ENCODE measurements at places on chromosomes 1 and 21.

DNA sequence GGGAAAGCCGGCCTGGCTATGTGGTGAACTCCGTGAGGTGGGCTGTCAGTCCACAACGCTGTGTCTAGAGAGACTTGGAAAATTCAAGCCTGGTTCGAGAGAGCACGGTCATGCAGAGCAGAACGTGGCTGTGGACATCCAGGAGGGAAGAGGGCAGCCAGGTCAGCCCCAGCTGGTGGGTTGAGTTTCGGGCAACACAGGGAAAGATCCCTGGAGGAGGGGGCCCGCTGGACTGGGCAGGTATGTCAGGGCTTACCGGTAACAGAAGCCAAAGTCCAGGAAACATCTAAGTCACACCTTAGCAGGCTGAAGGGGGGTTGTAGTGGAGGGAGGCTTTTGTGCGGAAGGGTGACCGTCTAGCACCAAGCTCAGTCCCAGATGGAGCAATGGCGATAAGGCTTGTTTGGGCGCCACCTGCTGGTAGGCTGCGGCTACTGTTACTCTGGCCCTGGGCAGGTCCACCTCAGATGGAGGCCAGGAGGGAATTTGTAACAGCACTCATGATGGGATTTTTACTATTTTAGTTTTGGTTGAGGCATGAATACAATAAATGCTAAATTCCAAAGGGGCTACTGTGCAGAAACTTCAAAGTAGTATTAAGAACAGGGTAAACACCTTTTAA lies 143.3 kb upstream of the ZNF644 start:
- peak; percentile 72 for DNase-seq

DNA sequence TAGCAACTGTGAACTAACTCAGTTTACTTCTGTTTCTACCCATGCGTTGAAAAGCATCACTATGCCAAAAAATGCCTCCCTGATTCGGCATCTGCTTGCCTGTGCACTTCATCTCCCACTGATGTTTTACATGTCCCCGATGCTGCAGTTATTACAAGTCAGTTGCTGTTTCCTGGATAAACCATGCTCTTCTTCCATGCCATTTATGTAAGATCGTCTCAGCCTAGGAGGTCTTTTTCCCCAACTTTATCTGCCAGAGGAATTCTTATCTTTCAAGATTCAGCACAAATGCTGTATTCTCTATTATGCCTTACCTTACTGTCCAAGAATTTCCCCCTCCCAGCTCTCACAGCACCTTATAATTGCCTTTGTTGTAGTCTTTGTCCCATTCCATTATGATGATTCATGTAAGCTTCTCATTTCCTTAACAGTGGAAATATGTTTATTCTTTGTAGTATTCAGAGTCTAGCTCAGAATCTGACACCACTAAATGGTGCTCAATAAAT lies 30.0 kb downstream of the PRKACB start:
- no peak for DNase-seq

DNA sequence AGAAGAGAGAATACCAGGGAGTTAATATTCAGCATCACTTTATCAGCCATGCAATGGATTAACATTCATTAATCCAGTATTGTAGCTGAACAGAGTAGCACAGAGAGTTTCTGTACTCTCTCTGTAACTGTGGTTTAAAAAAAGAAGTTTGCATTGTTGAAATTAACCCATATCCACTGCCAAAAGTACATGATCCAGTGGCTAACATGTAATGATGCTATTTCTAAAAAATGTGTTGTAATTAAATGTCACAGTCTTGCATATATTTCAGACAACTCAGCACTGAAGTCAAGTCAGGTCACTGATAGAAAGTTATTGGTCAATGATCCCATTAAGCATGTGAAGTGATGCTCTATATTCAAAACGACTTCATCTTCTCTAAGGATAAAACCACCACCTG lies 141.3 kb downstream of the NRIP1 start:
- DNase-seq, result no peak

- DNase-seq, result no peak
These were observed 137.7 kb downstream of the COQ8A start for GRCh38 chr1:227077783-227078182.

DNA sequence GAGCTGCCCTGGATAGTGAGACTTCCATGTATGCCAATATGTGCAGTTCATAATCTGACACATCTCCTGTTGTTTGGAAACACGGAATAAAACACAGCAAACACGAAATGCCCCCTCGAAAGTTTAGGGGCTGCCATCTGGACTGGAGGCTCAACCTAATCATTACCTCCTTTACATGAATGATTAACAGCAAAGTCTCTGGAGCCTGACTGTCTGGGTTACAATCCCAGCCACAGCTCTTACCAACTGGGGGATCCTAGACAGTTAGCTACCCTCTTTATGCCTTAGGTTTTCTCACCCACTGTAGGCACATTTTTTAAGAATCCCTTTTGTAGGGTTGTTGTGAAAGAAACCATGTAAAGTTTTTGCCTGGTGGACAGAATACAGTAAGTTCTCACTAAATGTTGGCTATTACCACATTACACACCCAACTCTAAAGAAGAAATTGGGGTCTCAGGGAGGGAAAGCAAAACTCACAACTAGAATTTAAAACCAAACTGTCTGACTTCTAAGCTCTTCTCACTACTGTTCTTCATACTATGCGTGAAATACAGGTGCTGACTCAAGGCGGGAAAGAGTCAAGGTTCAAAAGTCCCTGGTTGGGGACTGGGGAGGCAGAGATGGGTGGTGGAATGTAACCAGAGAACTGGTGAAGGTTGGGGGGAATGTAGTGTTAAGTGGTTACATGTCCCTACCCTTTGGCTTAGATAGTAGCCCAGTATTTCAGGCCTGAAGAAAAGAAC lies 24.2 kb downstream of the CYP4A22 start:
- DNase-seq, result no peak

DNA sequence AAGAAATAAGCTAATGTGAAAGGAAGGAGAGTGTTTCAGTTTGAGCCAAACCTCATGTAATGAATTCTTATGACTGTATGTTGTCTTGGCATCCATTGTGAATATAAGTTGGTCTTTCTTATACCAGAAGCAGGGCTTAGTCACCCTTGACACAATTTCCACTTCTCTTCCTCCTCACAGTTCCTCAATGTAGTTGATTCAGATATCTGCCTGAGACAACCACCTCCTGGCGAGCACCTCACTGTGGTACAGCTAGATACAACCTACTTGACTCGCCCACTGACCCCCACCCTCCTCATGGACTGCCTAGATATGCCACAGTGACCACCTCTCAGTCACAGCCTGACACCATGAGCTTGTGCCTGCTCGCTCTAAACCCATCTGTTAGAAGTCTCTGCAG lies 45.6 kb downstream of the KYAT3 start:
- DNase-seq, result no peak

GRCh38 chr1:246595146-246595545 lies 28.9 kb downstream of the CNST start:
- no peak for DNase-seq

GRCh38 chr1:101920577-101920976 lies 76.1 kb downstream of the OLFM3 start:
- DNase-seq, result no peak

DNA sequence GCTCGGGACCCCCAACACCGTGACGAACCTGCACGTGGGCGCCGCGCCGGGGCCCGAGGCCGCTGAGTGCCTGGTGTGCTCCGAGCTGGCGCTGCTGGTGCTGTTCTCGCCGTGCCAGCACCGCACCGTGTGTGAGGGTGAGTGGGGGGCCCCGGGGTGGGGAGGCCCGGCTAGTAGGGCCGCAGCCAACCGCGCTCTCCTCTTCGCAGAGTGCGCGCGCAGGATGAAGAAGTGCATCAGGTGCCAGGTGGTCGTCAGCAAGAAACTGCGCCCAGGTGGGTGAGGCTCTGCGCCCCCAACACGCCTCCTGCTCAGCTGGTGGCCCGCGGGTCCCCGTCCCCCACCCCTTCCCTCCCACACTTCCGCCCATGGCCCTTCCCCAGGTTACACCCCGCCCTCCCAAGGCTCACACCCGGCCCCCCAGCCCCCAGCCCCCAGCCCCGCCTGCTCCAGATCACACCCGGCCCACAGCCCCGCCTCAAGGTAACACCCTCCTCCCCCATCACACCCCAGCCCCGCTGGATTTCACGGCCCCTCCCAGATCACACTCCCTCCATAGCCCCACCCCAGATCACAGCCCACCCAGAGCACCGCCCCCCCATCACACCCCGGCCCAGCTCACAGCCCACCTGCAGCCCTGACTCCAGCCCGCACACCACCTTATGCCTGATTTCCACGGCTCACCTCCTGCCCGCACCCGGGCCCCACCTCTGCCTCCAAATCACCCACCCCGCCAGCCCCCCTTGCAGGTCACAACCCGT lies 2.4 kb upstream of the MMP23B start:
- DNase-seq, result peak; percentile 67

- DNase-seq, result peak; percentile 40
These were observed 203.7 kb upstream of the RUNX1 start for GRCh38 chr21:35252831-35253230.

GRCh38 chr1:9784508-9785133 lies 39.1 kb downstream of the CLSTN1 start:
- peak; percentile 63 for DNase-seq

GRCh38 chr1:109889094-109889493 lies 21.6 kb upstream of the CSF1 start:
- DNase-seq, result no peak

GRCh38 chr1:181345146-181345545 lies 138.2 kb upstream of the CACNA1E start:
- no peak for DNase-seq

DNA sequence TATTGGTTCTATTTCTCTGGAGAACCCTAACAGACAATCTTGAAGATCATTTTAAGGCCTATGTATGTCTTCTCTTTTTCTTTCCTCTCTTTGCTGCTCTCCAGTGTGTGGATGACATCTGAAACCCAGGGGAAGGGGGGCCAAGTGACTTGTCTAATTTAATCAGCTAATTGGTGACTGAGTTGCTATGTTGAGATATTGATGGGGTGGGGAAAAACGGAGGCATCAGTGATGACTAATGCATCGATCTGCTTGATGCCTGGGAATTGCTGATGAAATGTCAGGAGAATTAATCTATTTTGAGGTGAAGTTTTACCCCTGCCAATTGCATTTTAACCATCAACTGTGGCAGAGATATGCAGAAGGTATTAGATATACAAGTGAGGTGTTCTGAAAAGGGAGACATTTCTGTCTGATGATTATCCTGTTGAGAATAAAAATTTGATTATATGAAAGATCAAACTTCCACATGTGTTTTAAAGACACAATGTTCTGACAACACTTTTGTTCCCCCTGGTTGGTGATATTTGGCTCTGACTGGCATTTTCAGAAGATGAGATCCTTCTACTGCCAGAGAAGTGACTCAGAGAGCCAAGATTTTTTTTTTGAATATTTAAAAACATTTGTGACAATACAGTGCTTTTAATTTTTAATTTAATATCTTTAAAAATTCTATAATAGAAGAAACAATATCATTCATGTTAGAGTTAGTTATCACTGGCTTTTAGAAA lies 18.7 kb upstream of the PTGFR start:
- no peak for DNase-seq

DNA sequence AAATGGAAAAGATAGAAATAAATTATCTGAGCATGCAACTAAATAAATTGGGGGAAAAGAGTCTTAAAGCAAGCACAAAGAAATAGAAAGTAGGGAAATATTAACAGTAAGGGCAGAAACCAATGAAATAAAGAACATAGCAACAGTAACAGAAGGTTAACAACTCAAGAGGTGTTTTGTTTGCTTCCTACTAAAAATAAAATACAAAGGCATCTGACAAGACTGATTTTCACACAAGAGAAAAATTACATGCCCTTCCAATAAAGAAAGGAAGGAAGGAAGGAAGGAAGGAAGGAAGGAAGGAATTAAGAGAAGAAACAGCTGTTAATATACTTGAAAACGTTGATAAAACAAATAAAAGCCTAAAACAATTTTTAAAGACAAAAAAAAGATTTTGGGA lies 240.2 kb downstream of the SEC16B start:
- no peak for DNase-seq

GRCh38 chr1:116817582-116818064 lies 63.4 kb downstream of the CD2 start:
- DNase-seq, result peak; percentile 82

- no peak for DNase-seq
These were observed 88.4 kb upstream of the PDE4B start for GRCh38 chr1:65704318-65704717.

- no peak for DNase-seq
These were observed 28.4 kb downstream of the RASAL2 start for GRCh38 chr1:178122283-178122682.

- no peak for DNase-seq
These were observed 660 bp downstream of the MEGF6 start for GRCh38 chr1:3610527-3611169.
